ENCODE measurements at places on chromosomes 3 and 15. TPM values are rescaled to one million over a fixed set of nuclear protein-coding genes. Genes with fewer than 3 reads are reported as not detected.

GRCh38 chr3:193730976-193731375, 138.0 kb downstream of the OPA1 start:
- no peak for DNase-seq

- no peak for DNase-seq
Observed at GRCh38 chr3:140552898-140553297, 125.0 kb upstream of the TRIM42 start.

DNA sequence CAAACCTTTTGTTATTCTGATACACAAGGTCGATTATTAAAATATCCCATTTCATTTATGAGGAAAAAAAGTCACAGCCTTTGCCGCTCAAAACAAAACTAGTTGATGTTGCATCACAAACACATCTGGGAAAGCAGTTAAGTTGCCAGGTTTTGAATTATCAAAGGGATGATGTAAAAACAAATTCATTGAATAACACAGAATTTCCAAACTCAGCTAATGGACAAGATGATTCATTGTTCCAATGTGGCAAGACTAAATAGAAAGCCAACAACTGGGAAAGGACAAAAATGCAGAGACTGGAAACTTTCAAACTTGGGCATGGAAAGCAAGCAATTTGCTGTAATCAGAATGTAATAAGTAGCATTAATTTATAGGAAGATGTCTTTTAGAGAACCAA, 610.0 kb upstream of the ZNF385D start:
- DNase-seq, result no peak

DNA sequence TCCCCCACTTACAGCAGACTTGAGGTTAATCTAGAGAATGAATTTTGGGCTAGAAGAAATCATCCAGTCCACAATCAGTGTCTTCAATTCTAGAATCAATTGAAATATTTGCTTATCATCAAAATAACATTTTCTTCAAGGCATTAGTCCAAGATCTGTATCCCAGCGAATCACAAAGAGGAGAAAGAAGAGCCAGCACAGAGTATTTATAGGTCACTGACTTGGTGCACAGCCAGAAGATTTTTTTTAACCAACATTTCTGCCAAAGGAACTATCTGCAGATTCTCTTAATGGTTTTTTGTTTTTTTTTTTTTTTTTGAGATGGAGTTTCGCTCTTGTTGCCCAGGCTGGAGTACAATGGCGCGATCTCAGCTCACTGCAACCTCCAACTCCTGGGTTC, 178.2 kb downstream of the TNIK start:
- DNase-seq, result no peak

DNA sequence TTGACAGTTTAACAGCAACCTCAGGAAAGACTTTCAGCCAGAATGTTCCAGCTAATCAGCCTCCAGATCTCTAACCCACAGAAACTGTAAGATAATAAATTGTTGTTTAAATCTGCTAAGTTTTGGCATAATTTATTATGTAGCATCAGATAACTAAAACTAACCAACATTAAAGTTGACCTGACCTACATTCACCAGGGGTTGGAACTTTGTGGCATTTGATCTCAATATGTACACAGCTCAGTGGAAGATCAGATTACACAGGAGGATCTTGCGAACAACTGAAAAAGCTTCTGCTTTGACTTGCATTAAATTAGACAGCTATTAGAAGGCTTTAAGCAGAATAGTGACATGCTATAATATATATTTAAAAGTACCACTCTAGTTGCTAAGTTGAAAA, 91.4 kb upstream of the POU1F1 start:
- no peak for DNase-seq

- DNase-seq, result no peak
Observed at GRCh38 chr3:49518016-49518415, 36.3 kb upstream of the BSN start.

GRCh38 chr3:27708250-27708649, 13.9 kb downstream of the EOMES start:
- no peak for DNase-seq

DNA sequence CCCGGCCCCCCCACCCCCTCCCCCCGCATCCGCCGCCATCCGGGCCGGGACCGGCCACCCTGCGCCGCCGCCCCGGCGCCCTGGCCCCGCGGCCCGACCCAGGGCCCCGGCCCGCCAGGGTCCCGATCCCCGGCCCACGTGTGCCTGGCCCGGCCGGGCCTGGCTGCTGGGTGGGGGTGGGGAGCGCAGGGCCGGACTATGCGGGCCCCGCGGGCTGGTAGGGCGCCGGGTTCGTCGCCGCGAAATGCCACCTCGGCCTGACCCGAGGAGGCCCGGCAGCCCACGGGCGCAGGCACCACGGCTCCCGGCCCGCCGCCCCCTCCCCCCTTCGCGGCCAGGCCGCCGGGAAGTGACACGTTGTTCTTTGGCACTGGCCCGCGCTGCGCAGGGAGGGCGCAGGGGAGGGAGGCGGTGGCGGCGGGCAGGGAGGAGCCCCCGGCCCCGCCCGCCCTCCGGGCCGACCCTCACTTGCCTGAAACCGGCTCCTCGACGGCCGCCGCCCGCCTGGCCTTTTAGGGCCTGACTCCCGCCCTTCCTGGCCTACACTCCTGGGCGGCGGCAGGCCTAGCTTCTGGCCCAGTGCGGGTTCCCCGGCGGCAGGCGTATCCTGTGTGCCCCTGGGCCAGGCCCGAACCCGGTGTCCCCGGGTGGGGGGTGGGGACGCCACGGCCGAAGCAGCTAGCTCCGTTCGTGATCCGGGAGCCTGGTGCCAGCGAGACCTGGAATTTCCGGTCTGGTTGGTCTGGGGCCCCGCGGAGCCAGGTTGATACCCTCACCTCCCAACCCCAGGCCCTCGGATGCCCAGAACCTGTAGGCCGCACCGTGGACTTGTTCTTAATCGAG, 515 bp downstream of the EIF4G1 start:
- peak; percentile 75 for DNase-seq

DNA sequence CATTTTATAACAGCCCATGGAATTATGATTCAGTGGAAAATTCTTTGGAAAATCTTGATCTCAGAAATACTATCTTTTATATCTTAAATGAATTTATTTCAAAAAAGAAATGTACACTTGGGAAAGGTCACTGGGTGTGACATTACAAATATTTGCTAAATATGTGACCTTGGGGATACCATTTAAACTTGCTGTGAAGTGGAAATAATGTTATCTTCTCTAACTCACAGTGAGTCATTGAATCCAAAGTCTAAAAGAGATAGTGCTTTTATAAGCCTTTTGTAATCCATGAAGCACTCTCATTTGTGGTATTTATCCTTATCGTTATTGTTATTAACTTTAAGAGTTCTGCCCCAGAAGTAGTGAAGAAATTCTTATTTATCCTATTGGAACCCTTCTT, 289.8 kb upstream of the SEMA6D start:
- no peak for DNase-seq

The ARHGEF26 gene
- 27.9 TPM for total RNA-seq

The GOLGA8M gene
- 0.75 TPM for total RNA-seq

The SPATA12 gene
- total RNA-seq, result not detected

Data from liver (tissue), 10 donors.